ENCODE measurements at places on chromosomes 3 and 15.

DNA sequence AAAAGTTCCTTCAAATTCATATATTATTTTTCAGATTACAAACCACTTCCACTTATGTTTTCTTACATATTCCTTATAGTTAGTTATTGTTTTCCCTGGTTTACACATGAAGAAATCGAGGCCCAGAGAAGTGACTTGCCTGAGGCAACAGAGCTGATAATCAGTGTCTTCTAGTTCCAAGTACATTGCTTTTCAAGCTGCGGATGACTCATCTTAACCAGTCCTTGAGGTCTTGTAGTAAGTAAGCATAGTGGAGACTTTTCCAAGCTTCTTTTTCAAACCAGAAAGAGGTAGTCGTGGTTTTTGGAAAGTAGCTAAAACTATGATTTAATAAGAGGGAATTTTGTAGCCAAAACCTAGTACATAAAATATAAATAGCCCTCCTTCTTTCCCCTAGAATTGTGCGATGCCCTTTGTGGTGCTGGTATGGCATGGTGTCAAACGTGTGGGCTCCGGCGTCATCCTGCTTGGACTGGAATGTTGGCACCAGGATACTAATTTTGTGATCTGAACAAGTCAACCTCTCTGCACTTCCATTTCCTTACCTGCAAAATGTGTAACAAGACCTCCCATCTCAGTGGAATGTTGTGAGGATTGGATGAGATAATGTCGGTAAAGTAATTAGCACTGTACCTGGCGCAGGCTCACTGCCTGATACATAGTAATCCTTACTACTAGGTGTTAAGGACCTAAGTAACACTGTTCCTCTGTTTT lies 19.0 kb upstream of the DLG1 start:
- DNase-seq = no peak

DNA sequence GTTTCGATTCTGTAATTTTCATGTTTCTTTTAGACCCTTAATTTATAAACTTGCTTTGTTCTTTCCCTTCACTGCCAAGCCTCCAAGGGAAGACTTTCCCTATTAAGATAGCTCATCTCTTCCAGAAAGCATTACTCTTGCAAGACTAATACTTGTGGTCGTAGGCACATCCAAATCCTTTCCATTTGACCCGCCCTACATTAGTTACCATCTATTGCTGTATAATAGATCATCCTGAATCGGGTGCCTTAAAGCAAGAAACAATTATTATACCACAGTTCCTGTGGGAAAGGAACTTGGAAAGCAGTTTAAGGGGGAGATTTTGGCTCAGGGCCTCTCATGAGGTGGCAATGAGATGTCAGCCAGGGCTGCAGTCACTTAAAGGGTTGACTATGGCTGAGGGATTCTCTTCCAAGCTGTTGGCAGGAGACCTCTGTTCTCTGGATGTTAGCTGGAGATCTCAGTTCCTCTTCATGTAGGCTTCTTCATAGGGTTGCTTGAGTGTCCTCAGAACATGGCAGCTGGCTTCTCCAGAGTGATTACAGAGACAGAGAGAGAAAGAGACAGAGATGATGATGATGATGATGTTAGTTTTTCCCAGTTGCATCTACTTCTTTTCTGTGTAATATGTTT lies 570.4 kb upstream of the TGFBR2 start:
- no peak for DNase-seq

- no peak for DNase-seq
Measured at GRCh38 chr3:100155128-100155527, 40.8 kb upstream of the FILIP1L start.

DNA sequence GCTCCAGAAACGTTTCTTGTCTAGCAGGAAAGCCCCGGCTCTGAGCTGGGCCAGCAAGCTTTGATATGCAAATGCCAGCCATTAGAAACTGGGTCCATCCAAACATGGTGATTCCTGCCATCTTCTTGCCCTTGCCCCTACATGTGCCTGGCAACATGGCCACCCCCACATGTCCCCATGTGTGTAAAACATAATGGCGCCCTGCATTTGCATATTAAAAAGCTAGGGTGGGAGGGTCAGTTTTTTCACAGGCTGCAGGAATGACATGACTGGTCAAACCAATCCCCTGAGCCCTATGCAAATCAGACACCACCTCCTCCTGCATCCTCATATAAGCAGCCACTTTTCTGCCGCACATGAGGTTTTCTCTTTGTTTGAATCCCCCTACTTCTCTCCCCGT lies 21.2 kb downstream of the GPR156 start:
- no peak for DNase-seq

Measured in tibial nerve (tissue), 4 donors.